ENCODE measurements at places on chromosomes 6 and 20. TPM values are rescaled to one million over a fixed set of nuclear protein-coding genes. Genes with fewer than 3 reads are reported as not detected.

Gene RRAGD
- 4.5 TPM for total RNA-seq

DNA sequence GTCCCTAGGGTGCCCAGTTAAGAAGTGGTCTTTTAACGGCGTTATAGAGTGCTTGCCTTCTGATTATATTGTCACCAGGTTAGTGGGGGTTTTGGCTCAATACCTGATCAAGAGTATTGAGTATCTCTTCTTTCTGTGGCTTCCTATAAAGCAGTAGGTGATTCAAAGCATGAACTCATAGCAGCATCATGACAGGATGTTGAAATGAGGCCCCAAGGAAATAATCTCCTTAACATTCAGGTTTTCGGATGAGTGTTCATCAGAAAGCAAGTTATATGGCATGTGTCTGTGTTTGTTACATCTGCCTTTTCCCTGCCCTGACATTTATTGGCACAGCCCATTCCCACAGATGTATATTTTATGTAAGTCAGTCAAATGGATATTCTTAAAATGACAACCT is 301.0 kb downstream of the FARS2 start:
- DNase-seq = no peak
- no peak overlapping the region for H3K27ac ChIP-seq
- no peaks in the 10 kb centered on the region for H3K36me3 ChIP-seq
- H3K27me3 ChIP-seq = no peaks in the 10 kb centered on the region
- peaks cover 8% of the 10 kb centered on the region for H3K4me1 ChIP-seq

GRCh38 chr6:158376631-158377081 is 64.4 kb downstream of the TULP4 start:
- H3K4me1 ChIP-seq = peaks cover 17% of the 10 kb centered on the region
- no peak overlapping the region for H3K4me3 ChIP-seq
- H3K36me3 ChIP-seq = peaks cover 3% of the 10 kb centered on the region
- peak; percentile 53 for DNase-seq
- H3K27ac ChIP-seq = no peak overlapping the region
- H3K27me3 ChIP-seq = no peaks in the 10 kb centered on the region

- H3K4me1 ChIP-seq = peaks cover 42% of the 10 kb centered on the region
- H3K27ac ChIP-seq = peak overlapping the region; percentile 19
- no peak overlapping the region for H3K4me3 ChIP-seq
- H3K36me3 ChIP-seq = peaks cover 29% of the 10 kb centered on the region
- DNase-seq = no peak
Observed at GRCh38 chr6:125819535-125820326, 29.0 kb downstream of the NCOA7 start.

- no peak overlapping the region for H3K27ac ChIP-seq
- no peaks in the 10 kb centered on the region for H3K36me3 ChIP-seq
- no peaks in the 10 kb centered on the region for H3K4me1 ChIP-seq
- DNase-seq = no peak
- no peak overlapping the region for H3K4me3 ChIP-seq
Observed at GRCh38 chr20:32248043-32248442, 29.4 kb upstream of the KIF3B start.

DNA sequence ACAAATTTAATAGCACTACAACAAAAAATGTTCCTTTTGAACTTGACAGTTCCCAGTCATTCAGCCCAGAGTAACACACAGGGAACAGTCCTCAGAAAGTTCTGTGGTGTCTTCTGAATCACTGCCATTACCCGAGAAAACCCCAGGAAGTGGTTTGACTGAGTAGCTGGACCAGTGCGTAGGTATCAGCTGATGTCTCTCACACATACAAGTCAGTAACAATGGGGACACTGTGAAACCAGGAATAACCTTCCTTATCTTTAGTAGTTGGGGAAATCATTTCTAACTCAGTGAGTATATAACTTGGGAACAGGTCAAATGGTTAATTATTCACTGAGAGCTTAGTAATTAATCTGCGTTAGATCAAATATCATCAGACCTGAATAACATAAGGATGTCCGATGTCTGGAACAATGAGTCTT is 73.1 kb downstream of the HIVEP2 start:
- H3K27ac ChIP-seq = peak overlapping the region; percentile 46
- H3K27me3 ChIP-seq = no peaks in the 10 kb centered on the region
- no peak overlapping the region for H3K4me3 ChIP-seq
- peaks cover 3% of the 10 kb centered on the region for H3K36me3 ChIP-seq

GRCh38 chr6:5223309-5223708 is 37.4 kb downstream of the LYRM4 start:
- no peak overlapping the region for H3K4me3 ChIP-seq
- no peak for DNase-seq
- no peaks in the 10 kb centered on the region for H3K27me3 ChIP-seq
- peaks cover 7% of the 10 kb centered on the region for H3K36me3 ChIP-seq

- no peak overlapping the region for H3K4me3 ChIP-seq
- no peaks in the 10 kb centered on the region for H3K36me3 ChIP-seq
- H3K27ac ChIP-seq = no peak overlapping the region
- H3K27me3 ChIP-seq = no peaks in the 10 kb centered on the region
- H3K4me1 ChIP-seq = no peaks in the 10 kb centered on the region
Observed at GRCh38 chr20:11409561-11409960, 508.1 kb upstream of the BTBD3 start.

All from osteocyte (in vitro differentiated cells).